ENCODE measurements at places on chromosomes 16 and 17. TPM values are rescaled to one million over a fixed set of nuclear protein-coding genes. Genes with fewer than 3 reads are reported as not detected.

Gene TBC1D3K
- total RNA-seq: not detected

Gene ZDHHC1
- total RNA-seq: 7.8 TPM

Gene KRTAP4-6
- total RNA-seq: not detected

Gene STX1B
- total RNA-seq: under 0.01 TPM

Gene PPM1D
- total RNA-seq: 22.6 TPM

Gene ITGAE
- total RNA-seq: 27.3 TPM

Gene CCL5
- 0.15 TPM for total RNA-seq
